ENCODE measurements at places on chromosomes 4 and X.

GRCh38 chr4:13615161-13615560 is 12.4 kb downstream of the BOD1L1 start:
- DNase-seq, result no peak

GRCh38 chr4:146073517-146073916 is 102.0 kb upstream of the LSM6 start:
- DNase-seq, result no peak

DNA sequence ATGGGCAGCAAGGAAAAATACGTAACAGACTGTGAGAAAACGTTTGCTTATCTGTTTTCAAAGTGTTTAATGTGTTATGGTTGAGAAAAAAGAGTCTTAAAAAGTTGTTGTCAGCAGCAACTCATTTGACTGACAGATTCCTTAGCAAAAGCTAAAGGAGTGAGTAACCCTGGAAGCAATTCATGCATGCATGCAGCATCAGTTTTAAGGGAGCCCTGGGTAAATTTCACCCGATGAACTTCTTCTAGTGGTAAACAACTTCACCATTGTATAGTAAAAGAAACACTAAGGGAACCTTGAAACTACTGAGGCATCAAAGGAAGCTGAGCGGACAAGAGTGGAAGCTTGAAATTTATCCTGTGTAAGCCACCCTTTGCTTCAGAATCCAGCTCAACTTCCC is 583.2 kb upstream of the INTU start:
- no peak for DNase-seq

DNA sequence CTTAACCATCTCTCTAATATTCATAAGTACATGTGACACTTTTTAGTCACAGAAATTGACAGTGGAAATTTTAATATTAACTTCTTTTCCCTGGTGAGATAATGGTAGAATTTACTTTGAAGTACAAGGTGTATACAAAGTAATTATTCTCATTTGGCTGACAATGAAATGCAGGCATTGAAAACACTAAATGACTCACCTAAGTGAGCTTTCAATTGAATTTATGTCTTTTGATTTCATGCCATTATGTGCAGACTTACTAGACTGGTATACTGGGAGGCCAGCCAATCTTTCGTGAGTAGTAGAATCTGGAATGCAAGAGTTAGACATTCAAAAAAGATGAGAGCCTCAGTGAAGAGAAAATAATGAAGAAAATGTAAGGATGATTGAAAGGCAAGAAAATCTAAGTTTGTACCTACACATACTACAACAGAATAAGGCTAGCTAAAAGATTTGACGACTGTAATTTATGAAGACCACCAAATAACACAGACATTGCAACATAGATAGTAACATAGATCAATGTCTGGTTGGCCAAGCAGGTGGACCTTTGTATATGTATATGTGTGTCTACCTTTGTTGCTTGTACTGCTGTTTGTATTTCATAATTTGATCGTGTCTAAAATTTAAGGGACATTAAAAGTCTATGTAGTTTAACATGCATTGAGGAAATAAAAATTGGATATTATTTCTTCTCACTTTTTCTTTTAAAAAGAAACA is 459.7 kb downstream of the IL15 start:
- DNase-seq, result peak; percentile 37

DNA sequence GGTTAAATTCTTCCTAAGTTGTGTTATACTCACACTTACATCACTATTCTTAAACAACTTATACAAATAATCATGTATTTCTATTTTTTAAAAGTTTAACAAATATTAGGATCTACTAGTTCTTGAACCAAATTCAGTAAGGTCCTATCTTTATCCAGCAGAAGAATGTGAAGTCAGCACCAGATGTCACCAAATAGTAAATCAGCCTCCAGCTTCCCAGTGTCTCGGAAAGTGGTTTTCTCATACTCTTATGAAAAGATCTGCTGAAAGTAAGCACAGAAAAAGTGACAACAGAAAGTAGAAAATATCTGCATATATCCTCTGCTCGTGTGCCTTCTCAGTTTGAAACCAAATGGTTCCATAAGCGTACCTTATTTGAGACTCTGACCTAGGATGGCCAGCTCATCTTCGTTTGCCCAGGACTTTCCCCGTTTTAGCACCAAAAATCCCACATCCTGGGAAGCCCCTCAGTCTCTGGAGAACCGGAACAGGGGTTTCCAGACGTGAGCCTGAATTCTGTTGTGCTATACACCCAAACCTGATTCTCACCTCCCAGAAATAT is 98.0 kb upstream of the DCLK2 start:
- no peak for DNase-seq

- DNase-seq, result no peak
Measured at GRCh38 chr4:107333518-107333917, 297.4 kb upstream of the DKK2 start.

DNA sequence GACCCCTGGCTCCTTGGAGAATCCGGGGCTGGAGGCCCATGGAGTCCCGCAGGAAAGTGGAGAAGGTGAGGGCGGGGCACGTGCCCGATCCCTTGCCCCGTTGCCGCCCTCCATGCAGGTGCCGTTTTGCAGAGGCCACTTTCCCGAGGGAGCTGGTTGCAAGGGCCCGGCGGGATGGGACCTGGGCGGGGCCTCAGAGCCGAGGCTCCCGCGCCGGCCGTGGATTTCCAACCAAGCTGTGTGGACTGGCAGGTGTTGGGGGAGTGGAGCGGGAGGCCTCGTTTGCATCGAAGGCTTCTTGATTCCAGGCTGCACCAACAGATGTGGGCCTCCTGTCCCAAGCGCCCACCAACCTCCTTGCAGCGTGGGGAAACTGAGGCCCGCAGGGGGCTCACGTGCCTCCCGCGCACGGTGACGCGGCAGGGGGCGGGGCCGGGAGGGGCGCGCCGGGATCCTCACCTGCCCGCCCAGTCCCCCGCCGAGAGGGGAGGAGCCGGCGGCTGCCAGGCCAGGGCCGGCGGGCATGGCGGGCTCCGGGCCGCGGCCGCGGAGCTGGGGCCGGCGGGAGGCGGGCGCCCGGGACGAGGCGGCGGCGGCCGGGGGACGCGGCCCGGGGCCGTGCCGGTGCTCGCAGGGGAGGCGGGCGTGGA is 24.9 kb downstream of the SH3BP2 start:
- DNase-seq, result no peak

DNA sequence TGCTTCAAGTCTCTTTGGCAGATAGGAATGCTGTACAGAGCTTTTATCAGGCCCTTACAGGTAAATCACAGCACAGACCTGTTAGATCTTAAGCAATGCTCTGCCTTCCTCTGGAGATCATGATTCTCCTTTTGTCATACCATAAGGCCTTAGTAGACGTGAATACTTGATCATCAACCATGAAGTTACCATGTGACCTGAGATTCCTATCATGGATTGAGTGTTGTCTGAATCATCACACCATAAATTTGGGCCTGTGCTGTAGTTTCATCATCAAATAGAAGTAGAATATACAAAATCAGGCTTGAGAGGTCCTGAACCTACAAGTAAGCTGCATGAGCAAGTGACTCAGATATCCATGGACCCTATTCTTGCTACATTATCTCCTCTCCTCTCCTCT is 466.8 kb upstream of the INTU start:
- no peak for DNase-seq

- no peak for DNase-seq
Measured at GRCh38 chrX:34584781-34585180, 72.3 kb downstream of the TMEM47 start.

DNA sequence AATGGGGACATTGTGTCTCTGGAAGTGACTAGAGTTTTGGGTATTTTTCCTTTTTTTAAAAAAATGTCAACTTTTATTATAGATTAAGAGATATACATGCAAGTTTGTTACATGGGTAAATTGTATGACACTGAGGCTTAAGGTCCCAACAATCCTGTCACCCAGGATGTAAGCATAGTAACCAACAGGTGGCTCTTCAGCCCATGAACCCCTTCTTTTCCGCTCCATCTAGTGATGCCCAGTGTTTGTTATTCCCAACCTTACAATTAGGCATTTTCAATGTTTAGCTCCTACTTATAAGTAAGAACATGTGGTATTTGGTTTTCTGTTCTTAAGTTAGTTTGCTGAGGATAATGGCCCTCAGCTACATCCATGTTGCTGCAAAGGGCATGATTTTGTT is 102.7 kb downstream of the GRID2 start:
- no peak for DNase-seq

- no peak for DNase-seq
Measured at GRCh38 chrX:105299286-105299685, 78.8 kb upstream of the TEX13A start.

GRCh38 chrX:107204068-107204605 is 2.1 kb downstream of the NUP62CL start:
- DNase-seq, result peak; percentile 36

DNA sequence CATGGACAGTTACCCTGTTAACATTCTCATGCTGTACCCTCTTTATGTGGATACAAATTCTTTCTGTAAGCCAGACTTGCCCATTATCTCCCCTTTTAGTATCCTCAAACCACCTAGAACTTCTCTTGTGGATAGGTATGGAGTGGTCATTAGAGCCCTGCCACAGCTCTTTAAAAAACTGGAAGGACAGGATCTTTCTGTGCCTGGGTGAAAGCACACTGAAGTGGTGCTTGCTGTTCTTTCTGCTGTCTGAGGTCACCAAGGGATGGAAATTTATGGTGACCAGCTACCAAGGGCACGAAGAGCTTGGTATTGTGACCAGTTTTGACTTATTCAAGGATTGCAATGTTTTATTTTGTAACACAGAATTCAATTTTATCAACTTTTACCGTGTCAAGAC is 344.2 kb downstream of the CBLL2 start:
- no peak for DNase-seq

GRCh38 chr4:158678767-158679166 is 6.7 kb downstream of the ETFDH start:
- DNase-seq, result no peak

- DNase-seq, result no peak
Measured at GRCh38 chr4:183596067-183596757, 62.8 kb downstream of the RWDD4 start.

DNA sequence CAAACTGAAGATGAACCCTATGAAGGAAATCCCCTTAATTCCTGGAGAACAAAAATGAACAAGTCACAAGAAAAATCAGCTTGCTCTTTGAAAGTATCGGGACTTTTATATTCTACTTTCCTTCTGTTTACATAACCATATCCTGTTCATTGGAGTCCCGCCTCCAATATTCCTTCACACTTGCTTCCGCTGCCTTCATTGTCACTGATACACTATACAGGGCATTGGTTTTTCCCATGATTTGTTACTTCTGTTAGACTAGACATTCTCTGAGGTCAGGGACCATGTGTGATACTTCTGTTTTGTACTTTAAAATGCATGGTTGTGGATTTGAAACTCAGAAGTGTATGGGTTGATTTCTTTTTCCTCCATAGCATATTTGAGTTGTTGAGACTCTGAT is 18.8 kb downstream of the MCUB start:
- no peak for DNase-seq

GRCh38 chr4:38075370-38076152 is 115.4 kb downstream of the PTTG2 start:
- DNase-seq, result no peak

DNA sequence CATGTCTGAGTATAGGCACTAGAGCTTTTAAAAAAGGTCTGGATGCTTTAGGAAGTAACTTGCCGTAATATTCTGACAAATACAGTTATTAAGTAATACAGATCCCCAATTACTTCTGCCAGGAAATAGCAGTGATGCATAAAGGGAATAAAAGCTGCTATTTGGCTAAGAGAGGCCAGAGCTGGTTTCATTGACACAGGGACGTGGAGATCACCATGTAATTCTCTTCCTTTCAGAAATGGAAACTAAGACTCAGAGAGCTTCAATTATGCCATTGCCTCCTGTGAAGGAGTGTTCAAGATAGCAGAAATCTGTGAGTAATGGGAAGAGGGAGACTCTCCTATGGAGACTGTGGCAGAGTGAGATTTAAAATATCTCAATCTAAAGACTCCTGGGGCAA is 238.1 kb downstream of the SLITRK2 start:
- DNase-seq, result no peak

GRCh38 chrX:130228871-130229270 is 39.8 kb downstream of the ZNF280C start:
- no peak for DNase-seq

GRCh38 chr4:5036239-5036638 is 15.0 kb upstream of the STK32B start:
- no peak for DNase-seq

DNA sequence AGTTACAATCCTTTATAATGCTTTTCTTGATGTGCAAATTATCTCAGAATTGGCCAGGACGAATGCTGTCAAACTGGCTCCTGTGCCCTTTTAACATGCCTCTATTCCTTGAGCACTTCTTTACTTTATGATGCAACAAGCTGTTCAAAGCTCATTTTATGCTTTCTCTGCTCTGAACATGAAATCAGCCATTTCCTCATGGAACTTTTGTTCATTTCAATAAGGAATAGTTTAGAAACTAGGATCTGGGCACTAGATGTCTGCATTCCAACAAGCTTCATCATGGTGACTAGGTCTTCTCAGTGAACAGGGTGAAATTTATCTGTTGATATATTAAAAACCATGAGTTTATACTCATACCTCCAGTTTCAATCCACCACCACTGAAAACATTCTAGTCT is 87.3 kb upstream of the TEX13A start:
- no peak for DNase-seq

GRCh38 chrX:17788956-17789562 is 51.8 kb downstream of the SCML1 start:
- DNase-seq, result no peak

DNA sequence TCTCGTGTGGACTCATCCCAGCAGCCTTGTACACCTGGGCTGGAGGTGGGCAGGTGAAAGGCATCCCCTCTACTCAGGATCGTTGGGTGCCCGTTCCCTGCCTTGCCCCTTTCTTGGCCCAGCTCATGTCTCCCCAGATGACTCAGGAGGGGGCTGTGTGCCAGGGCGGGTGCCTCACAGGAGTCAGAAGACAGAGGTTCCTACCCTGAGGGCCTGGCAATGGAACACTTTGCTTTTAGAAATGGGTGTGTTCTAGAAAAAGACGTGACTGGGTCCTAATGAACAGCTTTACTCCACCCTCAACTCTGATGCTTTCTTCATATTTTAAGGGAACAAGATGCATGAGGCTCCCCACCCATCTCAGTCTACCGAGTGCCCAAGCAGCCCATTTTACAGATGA is 22.5 kb upstream of the TRIM2 start:
- no peak for DNase-seq

DNA sequence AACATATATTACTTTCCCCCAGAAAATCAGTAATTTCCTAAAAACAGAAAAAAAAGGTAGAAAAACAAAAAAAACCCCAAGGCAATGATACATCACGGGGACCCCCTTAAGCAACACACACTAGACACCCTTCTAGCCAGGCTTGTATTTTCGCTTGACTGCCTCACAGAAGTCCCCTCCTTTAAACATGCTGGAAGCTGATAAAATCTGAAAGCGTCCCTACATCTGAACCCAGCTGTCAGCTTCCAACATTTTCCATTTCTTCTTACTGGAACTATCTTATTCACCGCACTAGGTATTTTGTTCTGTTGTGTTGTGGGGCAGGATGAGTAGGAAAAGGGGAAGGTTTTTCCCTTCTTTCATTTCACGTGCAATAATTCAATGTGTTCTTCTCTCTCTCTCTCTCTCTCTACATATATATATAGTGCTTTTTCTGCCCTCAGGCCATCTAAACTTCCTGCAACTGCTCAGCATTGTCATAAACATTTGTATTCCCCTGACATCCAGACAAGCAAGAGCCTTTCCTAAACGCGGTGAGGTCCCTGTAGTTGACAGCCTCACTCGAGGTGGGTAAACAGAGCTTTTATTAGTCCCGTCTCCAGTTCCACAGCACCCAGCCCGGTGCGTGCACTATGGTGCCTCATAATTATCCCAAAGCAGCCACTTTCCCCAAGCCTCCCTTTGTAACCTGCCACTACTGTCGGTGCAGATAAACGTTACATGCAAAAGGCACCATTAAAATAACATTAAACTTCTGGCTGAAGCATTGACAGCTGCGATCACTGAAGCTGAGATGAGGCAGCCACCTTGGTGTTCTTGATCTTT is 82.5 kb downstream of the GATB start:
- DNase-seq, result no peak
